ENCODE measurements at places on chromosomes 4 and X. TPM values are rescaled to one million over a fixed set of nuclear protein-coding genes. Genes with fewer than 3 reads are reported as not detected.

DNA sequence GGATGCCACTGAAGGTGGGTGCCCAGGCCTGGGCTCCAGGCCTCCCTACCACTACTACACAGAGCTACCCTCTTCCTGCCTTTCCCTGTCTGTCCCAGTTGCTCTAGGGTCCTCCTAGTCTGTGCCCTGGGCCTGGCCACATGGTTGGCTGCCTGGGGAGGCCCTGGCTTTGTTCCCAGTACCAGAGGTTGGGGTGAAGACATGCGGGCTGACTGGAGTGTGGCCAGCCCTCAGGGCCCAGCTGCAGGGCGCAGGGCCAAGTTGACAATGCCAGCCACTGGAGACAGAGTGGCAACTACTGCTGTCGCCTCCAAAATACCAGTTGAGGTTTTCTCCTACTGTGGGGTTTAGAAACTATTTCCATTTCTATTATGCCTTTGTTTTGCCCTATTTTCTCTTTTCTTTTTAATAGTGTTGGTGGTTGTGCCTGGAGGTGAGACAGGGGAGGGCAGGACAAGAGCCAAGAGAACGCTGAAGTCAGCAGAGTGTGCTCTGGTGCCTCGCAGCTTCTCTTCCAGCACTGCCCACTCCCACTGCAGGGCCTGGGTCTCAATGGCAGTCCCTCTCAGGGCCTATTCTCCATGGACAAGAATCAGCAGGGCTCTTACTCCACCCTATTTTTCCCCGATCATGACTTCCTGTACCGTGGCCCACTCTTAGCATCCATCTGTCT lies 32.2 kb upstream of the XPNPEP2 start:
- no peaks in the 10 kb centered on the region for H3K4me1 ChIP-seq
- H3K4me3 ChIP-seq, result no peak overlapping the region
- H3K36me3 ChIP-seq, result no peaks in the 10 kb centered on the region
- H3K27me3 ChIP-seq, result peaks cover 4% of the 10 kb centered on the region

GRCh38 chrX:134948333-134949241 lies 42.2 kb upstream of the SMIM10 start:
- DNase-seq, result no peak
- no peaks in the 10 kb centered on the region for H3K36me3 ChIP-seq
- H3K4me3 ChIP-seq, result no peak overlapping the region
- H3K27me3 ChIP-seq, result no peaks in the 10 kb centered on the region
- no peaks in the 10 kb centered on the region for H3K4me1 ChIP-seq
- H3K27ac ChIP-seq, result no peak overlapping the region

The RP2 gene
- 2.4 TPM for total RNA-seq

The SYTL4 gene
- 1.8 TPM for total RNA-seq

The CORIN gene
- total RNA-seq, result 0.06 TPM

The OTUD6A gene
- total RNA-seq, result not detected

All from psoas muscle (tissue), 8 donors.